Right lobe of liver (tissue), 6 donors: ENCODE measurements at places on chromosomes 3 and 15.

DNA sequence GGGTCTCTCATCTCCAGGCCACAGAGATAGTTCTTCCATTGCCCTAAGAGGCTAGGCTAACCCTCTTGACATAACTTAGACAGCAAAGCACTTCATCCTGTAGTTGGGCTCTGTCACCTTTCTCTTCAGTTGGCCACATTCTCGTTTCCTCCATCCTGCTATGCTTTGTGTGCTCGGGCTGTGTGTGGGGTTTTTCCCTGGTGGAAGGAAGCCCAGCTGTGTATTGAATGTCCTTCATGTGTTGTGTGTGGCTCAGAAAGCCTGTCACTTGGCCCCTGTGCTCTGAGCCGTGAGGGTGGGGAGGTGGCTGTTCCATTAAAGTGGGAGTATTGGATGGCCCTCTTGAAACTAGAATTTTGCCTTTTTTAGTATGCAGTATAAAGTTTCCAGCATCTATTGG lies 8.8 kb upstream of the EXOG start:
- no peak for DNase-seq
- peaks cover 26% of the 10 kb centered on the region for H3K36me3 ChIP-seq
- H3K4me3 ChIP-seq: no peak overlapping the region
- H3K27me3 ChIP-seq: no peaks in the 10 kb centered on the region
- H3K27ac ChIP-seq: no peak overlapping the region

DNA sequence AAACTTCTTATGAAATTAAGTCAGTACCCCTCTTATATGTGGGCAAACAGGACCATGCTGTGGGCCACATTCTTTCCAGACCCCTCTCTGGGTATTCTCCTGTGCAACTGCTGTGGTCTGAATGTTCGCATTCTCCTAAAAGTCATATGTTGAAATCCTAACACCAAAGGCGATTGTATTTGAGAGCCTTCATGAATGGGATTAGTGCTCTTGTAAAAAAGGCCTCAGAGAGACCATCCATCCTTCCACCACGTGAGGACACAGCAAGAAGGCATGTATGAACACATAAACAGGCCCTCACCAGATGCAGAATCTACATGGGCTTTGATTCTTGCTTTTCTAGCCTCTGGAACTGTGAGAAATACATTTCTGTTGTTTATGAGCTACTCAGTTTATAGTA lies 68.0 kb upstream of the NAALADL2 start:
- no peak for DNase-seq
- no peak overlapping the region for H3K4me3 ChIP-seq
- H3K27ac ChIP-seq: no peak overlapping the region

GRCh38 chr3:42668793-42669217 lies 15.3 kb downstream of the ZBTB47 start:
- H3K4me3 ChIP-seq: no peak overlapping the region
- DNase-seq: no peak
- H3K27ac ChIP-seq: no peak overlapping the region
- no peaks in the 10 kb centered on the region for H3K36me3 ChIP-seq
- H3K4me1 ChIP-seq: no peaks in the 10 kb centered on the region

DNA sequence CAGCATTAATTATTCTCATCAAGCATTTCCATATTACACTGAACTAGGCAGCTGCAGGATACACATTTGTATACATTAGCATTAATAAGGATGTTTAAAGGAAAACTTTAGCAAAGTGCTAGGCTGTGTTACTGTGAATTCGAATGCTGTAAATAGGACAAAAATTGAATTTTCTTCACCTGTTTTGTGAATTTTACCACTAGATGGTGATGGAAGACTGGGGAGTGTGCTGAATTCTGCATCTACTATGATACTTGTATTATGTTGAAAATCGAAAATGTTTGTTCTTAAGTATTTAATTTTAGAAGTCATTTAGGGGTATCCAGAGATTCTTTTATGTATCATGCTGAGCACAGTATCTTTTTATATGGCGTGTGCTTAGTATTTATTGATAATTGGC lies 12.3 kb upstream of the P2RY14 start:
- H3K27me3 ChIP-seq: no peaks in the 10 kb centered on the region
- no peaks in the 10 kb centered on the region for H3K4me1 ChIP-seq
- DNase-seq: no peak

DNA sequence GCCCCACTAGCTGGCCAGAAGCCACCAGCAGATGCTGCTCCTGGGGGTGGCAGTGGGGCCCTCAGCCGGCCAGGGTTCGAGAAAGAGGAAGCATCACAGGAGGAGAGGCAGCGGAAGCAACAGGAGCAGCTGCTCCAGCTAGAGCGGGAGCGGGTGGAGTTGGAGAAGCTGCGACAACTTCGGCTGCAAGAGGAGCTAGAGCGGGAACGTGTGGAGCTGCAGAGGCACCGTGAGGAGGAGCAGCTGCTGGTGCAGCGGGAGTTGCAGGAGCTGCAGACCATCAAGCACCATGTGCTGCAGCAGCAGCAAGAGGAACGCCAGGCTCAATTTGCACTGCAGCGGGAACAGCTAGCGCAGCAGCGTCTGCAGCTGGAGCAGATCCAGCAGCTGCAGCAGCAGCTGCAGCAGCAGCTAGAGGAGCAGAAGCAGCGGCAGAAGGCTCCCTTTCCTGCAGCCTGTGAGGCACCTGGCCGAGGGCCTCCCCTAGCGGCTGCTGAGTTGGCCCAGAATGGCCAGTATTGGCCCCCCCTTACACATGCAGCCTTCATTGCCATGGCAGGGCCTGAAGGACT lies 17.5 kb upstream of the APEH start:
- no peak overlapping the region for H3K27ac ChIP-seq
- H3K4me1 ChIP-seq: no peaks in the 10 kb centered on the region
- no peaks in the 10 kb centered on the region for H3K27me3 ChIP-seq
- DNase-seq: no peak

- H3K4me1 ChIP-seq: peaks cover 9% of the 10 kb centered on the region
- H3K36me3 ChIP-seq: no peaks in the 10 kb centered on the region
- no peak for DNase-seq
- H3K27me3 ChIP-seq: no peaks in the 10 kb centered on the region
- no peak overlapping the region for H3K4me3 ChIP-seq
Observed at GRCh38 chr3:11603628-11604027, 40.1 kb downstream of the VGLL4 start.

DNA sequence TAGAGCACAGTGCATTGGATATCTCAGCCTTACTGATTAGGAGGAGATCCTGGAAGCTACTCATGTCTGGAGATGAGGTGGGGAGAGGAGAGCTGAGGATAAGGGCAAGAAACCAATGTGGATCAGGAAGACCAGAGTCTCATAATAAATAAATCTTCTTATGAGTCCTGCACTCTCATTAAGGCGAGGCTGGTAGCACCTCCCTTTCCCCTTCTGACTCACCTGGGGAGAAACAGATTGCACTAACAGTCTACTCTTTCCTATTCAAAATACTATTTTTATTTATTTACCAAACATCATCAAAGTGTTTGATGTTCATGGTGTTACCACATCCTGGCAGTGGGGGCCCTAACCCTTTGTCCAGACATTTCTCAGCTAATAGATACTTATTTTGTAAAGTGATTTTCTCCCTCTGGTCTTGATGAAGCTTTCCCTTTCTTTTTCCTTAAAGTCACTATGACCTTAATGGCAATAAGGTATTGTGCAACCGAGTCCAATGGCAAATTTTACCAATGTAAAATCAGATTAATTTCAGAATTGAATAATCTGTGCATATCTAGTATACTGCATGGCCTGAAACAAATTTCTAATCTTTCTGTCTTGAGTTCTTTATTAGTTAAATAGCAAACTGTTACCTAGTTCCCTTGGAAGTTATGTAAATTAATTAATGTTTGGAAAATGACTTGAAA lies 81.1 kb downstream of the IQCH start:
- no peaks in the 10 kb centered on the region for H3K27me3 ChIP-seq
- H3K4me1 ChIP-seq: no peaks in the 10 kb centered on the region
- no peak overlapping the region for H3K4me3 ChIP-seq
- DNase-seq: no peak

DNA sequence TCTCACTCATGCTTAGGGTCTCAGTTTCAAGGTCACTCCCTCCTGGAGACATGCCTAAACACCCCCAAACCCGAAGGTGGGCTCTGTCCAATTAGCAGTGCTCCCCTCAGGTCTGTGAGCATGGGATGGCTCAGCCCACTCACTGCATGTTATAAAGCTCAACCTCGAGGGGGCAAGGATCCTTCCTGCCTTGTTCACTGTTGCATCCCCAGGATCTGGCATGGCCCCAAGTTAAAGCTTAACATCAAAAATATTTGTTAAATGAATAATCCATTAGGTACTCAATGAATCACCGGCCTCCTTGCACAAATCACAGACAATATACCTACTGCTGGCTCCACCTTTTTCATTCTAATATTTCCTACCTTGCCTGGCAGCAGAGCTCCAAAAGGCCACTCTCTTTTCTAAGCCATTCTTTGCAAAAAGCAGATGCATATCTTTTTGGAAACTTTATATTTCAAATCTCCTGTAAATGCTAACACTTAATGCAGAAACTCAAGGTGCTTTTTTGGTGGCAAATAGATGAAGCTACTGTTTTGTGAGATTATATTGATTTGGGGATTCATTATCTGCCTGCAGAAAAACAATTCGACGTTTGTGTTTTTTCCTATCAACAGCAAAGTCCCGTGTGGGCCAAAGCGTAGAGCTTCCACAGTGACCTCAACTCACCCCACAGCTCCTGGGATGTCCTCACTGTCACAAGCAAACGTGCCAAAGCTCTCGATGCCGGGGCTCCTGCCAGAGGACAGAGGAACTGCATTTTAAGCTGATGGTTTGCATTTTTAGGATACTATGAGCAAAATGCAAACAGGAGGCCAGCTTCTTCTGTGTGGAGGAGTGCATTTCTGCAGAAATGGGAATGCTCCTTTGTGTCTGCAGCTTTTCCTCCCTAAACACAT lies 35.4 kb downstream of the PCOLCE2 start:
- peak; percentile 78 for DNase-seq
- no peak overlapping the region for H3K4me3 ChIP-seq
- H3K27ac ChIP-seq: peak overlapping the region; percentile 35
- peaks cover 32% of the 10 kb centered on the region for H3K4me1 ChIP-seq
- no peaks in the 10 kb centered on the region for H3K27me3 ChIP-seq
- H3K36me3 ChIP-seq: no peaks in the 10 kb centered on the region

GRCh38 chr3:8446845-8447244 lies 54.8 kb upstream of the LMCD1 start:
- DNase-seq: no peak
- no peaks in the 10 kb centered on the region for H3K27me3 ChIP-seq
- no peak overlapping the region for H3K27ac ChIP-seq
- H3K36me3 ChIP-seq: no peaks in the 10 kb centered on the region

DNA sequence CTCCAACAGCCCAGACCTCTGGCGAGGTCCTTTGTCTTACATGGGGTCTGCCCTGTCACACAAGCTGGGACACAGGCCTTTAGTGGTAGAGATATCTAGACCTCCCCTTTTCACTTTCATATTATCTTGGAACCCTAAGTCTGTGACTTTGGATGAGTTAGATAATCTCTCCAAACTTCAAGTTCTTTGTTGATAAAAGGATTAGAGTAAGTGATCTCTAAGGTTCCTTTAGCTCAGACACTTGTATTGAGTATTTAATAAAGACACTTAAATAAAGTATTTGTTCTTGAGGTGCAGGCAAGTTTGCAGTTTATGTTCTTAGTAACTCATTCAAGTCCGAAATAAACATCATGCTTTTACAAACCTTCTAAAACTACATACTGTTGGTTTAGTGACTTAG lies 459.6 kb downstream of the SHQ1 start:
- H3K27me3 ChIP-seq: no peaks in the 10 kb centered on the region
- no peak for DNase-seq
- H3K4me1 ChIP-seq: no peaks in the 10 kb centered on the region
- H3K36me3 ChIP-seq: no peaks in the 10 kb centered on the region

GRCh38 chr3:23157331-23157730 lies 45.8 kb upstream of the UBE2E2 start:
- no peaks in the 10 kb centered on the region for H3K36me3 ChIP-seq
- DNase-seq: no peak
- H3K27me3 ChIP-seq: no peaks in the 10 kb centered on the region

DNA sequence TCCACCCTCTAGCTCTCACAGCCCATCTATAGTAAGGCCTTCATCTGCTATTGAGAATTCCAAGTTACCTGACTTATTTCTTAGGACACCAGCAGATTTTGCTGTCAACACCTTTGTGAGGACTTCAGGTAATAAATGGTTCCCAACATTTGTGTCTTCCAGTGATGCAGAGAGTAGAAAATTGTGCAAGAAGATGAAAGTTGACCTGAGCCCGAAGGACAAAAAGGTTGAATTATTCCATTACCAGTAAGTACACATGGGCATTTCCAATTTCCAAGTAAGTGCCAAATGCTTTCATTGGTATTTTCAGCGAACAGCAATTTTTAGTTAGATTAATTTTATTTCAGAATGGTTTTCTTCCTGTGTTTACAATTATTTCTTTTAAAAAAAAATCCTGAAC lies 35.4 kb downstream of the PDIA5 start:
- DNase-seq: no peak
- H3K27ac ChIP-seq: peak overlapping the region; percentile 33
- no peak overlapping the region for H3K4me3 ChIP-seq
- H3K27me3 ChIP-seq: no peaks in the 10 kb centered on the region
- peaks cover 31% of the 10 kb centered on the region for H3K36me3 ChIP-seq

DNA sequence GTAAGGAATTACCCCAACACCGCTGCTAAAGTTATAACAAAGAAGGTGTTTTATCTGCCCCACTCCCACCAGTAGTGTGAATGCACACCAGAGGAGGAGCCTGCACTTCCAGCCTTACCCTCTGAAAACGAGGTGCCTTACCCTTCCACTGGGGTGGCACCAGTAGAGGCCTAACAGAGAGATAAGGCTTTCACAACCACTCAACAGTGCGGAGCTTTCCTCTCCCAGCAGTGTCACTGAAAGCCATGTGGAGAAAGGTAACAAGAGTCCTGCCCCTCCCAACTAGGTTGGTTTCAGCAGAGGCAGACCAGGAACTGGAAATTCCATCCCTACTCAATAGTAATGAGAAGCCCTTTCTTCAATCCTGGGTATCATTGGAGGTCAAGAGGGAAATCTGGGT lies 539.2 kb downstream of the VGLL3 start:
- no peaks in the 10 kb centered on the region for H3K36me3 ChIP-seq
- H3K27me3 ChIP-seq: no peaks in the 10 kb centered on the region
- no peak overlapping the region for H3K27ac ChIP-seq
- H3K4me1 ChIP-seq: no peaks in the 10 kb centered on the region
- DNase-seq: no peak
- no peak overlapping the region for H3K4me3 ChIP-seq

DNA sequence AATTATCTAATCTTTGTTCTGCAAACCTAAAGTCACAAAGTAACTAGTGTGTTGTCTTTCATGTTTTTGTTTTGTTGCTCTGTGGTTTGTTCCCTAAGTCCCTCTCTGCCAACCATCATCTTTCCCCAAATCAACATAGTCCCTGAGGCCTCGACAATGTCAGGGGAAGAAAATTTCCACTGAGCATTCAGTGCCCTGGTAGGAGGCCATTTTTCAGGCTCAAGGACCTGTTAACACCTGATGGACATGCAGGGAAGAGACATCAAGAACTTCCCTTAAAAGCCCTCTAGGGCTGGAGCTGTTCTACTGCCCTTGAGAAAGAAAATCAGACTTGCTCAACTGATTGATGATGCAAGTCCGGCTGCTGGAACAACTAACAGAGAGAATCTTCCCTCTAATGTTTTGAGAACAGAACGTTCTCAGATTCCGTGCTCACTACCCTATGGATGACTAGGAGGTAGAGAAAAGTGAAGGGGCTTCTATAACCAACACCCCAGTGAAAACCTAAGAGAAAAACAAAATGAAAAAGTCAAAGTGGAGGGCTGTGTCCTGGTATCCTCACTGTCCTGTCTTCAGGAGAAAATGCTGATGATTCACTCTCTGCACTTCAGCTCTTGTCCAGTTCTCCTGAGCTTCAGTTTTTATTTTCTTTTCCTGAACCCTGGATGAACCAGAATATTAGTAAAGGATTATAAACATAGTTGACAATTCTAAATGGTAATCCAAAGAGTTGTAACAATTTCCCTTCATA lies 373.1 kb downstream of the FOXP1 start:
- no peak for DNase-seq
- H3K27me3 ChIP-seq: no peaks in the 10 kb centered on the region
- no peak overlapping the region for H3K4me3 ChIP-seq
- H3K4me1 ChIP-seq: no peaks in the 10 kb centered on the region
- no peaks in the 10 kb centered on the region for H3K36me3 ChIP-seq
